ENCODE measurements at places on chromosomes 12 and 14.

- DNase-seq: no peak
These were observed 14.6 kb downstream of the GTF2A1 start for GRCh38 chr14:81206115-81206514.

GRCh38 chr12:5085896-5086295, 42.2 kb downstream of the KCNA5 start:
- peak; percentile 45 for DNase-seq

GRCh38 chr12:662566-663292, 516 bp downstream of the NINJ2 start:
- no peak for DNase-seq

DNA sequence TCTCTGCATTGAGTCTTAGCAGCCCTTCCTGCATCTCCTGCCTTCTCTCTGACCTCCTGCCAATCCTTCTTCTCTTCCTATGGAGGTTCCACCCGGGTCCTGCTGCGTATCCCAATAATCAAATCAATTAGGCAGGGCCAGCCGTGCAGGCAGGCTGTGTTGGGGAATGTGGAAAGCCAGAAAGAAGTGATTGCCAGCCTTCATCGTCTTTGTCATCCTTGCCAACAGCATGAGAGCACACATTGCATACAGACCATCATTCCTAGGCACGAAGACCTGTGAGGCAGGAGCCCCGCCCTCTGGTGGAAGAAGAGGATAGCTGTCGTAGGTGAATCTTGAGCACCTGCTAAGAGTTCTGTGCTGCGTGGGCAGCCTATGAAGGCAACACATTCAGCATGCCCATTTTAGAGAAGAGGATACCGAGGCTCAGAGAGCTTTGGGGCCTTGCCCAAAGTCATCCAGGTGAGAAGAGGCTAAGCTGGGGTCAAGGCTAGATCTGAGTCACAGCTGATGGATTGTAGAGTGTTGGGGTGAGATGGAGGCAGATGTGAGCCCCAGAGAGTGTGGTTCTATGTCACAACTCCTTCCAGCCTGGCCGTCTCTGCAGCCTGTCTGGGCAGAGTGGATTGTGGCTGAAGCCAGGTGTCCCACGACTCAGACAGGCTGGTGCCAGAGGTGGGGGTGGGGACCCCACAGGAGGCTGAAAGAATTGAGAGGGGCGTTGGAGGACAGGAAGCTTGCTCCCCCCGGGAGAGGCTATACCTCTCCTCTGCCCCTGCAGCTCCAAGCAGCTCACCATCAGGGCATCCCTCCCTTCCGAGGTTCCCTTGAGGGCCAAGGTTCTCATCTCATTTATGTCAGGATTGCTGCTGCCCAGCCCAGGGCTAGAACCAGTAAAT, 12.7 kb downstream of the C14orf132 start:
- DNase-seq: no peak

- DNase-seq: no peak
These were observed 41.6 kb downstream of the ITPK1 start for GRCh38 chr14:93073910-93074769.

- DNase-seq: no peak
These were observed 38.5 kb downstream of the TSPAN11 start for GRCh38 chr12:30964896-30965612.

DNA sequence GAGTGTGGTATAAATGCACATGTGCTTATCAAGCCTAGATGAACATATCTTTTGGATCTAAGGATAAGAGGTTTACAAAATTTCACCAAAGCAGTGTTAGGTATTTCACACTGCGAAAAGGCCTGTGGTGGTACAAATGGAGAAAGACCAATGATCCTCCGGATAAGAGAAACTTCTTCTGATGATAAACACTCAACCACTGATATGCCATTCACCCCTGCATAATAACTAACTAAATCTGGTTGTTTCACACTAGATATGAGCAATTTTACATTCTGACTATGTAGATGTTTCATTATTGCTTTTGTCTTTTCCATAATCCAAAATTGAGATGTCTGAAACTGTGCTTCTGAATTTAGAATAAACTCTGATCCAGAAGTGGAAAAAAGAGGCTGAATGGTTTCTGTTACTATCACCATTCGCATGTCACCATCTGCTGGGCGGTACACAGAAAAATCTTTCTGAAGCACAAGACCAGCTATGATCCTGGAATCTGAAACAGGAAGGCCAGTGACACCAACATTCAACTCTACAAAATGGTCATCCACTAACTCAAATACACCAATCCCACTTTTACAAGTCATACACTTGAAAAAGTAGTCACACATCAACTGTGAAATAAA, 1.3 kb downstream of the BBS10 start:
- peak; percentile 26 for DNase-seq

GRCh38 chr12:65666876-65667275, 157.4 kb upstream of the HMGA2 start:
- no peak for DNase-seq

DNA sequence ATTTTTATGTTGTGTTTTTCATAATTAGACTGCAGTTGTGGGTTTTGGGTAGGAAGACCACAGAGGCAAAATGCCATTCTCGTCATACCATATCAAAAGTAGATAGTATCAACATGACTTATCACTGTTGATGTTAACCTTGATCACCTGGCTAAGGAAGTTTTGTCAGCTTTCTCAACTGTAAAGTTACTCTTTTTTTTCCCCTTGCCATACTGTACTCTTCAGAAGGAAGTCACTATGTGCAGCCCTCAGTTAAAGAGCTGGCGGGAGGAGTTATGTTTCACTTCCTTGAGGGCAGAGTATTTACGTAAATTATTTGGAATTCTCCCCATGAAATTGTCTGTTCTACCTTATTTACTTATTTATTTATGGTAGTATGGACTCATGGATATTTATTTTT, 78.7 kb downstream of the PRORP start:
- no peak for DNase-seq

GRCh38 chr14:105929327-105930081, 403.1 kb downstream of the TMEM121 start:
- DNase-seq: no peak

GRCh38 chr14:28773861-28774691, 7.5 kb downstream of the FOXG1 start:
- DNase-seq: no peak

GRCh38 chr14:36275741-36276140, 44.7 kb downstream of the MBIP start:
- no peak for DNase-seq

DNA sequence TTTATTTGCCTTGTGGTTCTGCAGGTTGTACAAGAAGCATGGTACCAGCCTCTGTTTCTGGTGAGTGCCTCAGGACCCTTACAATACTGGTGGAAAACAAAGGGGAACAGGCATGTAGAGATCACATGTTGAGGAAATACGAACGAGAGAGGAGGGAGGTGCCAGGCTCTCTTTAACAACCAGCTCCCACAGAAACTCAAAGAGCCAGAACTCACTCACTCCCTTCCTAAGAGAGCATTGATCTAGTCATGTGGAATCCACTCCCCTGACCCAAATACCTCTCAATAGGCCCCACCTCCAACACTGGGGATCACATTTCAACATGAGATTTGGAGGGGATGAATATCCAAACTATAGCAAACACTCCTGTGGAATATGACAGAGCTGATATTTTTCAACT, 938.0 kb downstream of the GALC start:
- DNase-seq: no peak

DNA sequence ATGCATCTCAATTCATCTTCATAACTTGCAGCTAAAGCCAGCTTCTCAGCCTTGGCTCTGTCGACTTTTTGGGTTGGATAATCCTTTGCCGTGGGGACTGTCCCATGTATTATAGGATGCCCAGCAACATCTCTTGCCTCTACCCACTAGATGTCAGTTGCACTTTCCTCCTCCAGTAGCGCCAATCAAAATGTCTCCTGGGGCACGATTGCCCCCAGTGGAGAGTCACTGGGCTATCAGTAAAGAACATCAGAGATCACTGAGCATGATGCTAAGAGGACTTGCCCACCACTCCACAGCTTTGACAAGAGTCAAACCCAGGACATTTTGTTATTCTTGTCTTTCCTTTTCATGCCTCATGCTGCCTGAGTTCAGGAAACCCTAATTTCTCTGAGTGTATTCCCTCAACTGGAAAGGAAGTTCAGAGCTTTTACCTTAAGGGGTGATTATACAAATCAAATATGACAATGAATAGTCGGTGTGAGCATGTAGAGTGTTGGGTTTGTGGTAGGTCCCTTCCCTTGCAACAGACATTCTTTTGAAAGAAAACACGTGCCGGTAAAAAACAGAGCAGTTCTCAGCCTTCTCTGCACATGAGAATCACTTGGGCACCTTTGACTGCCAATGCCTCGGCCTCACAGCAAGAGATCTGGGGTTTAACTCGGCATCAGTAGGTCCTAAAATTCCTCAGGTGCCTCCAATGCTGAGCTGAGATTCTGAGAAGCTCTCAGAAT, 980.6 kb downstream of the VRK1 start:
- no peak for DNase-seq

DNA sequence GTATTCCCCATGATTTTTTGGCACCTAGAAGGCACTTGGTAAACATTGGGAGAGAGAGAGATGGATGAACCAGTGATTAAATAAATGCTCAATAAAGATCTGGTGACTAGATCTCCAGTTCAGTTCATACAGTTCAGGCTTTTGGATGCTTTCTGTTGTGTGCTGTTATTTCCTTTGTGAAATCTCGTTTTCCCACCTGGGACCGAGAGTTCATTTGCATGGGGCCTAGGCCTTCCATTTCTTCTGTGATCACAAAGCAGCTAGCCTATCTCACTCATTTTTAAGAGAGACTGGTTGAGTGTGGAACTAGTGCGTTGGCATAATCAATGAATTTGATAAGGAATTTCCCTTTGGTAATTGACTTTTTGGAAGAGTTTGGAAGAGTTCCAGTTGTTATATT, 104.0 kb downstream of the VRK1 start:
- DNase-seq: no peak

- DNase-seq: no peak
These were observed 99.6 kb downstream of the LMO3 start for GRCh38 chr12:16506394-16506793.

DNA sequence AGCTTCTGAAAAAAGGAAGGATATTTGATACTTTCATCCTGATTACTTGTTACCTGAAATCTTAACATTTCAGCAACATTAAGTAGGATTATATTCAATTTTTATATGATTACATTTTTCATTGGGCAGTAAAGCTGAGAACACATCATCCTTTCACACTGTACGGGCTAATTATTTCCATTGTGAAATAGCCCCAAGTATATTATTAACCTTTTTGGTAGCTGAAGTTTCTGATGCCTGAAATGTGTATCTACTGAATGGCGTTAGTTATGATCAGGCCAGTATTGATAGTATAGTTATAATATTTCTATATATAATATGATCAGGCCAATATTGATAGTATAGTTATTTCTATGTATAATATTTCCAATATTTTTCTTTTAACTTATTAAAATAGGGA, 10.1 kb downstream of the SPATS2 start:
- no peak for DNase-seq

DNA sequence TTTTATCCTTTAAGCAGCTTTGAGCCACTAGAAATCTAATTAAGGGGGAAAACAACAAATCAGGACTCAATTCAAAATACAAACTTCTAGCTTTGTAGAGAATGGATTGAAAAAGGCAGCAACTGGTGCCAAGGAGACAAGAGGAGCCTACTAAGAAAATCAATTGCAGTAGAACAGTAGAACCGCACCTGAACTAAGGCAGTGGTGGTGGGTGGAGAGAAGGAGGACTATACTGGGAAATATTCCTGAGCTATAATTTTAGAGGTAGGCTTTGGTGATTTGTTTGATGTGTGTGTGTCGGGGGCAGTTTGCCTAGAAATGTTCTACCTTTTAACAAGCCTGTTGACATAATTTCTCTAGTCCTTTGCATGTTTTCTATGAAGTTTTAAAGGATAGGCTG, 270.9 kb upstream of the SYT10 start:
- DNase-seq: no peak
